ENCODE measurements at places on chromosomes 16 and 17. TPM values are rescaled to one million over a fixed set of nuclear protein-coding genes. Genes with fewer than 3 reads are reported as not detected.

- DNase-seq = peak; percentile 79
Observed at GRCh38 chr17:64262198-64262999, 661 bp downstream of the TEX2 start.

GRCh38 chr17:10635290-10635689, 21.8 kb downstream of the MYH3 start:
- no peak for DNase-seq

DNA sequence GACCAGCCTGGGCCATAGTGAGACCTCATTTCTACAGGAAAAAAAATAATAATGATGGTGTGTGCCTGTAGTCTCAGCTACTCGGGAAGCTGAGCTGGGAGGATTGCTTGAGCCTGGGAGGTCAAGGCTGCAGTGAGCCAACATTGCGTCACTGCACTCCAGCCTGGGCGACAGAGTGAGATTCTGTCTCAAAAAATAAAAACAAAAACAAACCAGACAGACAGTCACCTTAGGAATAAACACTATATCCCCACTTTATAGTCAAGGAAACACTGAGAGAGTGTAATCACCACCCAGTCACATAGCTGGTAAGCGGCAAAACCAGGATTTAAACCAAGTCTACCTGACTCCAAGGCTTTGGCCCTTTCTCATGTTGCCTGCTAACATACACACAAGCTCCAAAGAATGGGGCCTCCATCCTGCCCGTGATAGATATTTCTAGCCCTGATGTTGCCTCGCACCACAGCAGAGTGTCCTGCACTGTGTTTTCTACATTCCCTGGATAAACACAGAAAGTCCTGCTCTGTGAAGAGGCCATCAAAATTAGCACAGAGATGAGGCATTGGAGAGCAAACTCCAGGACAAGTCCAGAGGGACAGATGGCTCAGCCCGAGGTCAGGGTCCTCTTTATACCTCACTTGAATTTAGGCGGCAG, 66.1 kb upstream of the SMURF2 start:
- no peak for DNase-seq

- no peak for DNase-seq
Observed at GRCh38 chr16:2715966-2716885, 3.8 kb downstream of the PRSS27 start.

- DNase-seq = no peak
Observed at GRCh38 chr17:28737316-28737715, 6.5 kb upstream of the TRAF4 start.

DNA sequence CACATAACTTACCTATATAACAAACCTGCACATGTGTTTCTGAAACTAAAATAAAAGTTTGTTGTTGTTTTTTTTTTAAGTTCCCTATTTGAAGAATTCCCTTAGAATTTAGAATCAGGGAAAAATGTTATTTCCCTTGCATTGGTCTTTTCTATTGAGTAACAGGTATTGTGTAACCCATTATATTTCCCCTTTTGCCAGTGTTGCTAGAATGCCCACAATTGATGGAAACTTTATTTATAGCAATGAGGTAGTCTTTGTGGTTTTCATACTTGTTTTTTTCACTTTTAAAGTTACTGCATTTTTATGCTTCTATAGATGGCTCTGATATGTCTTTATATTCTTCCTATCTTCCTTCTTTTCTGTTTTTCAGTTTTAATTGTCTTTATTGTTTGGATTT, 3.9 kb downstream of the NLRP1 start:
- DNase-seq = no peak

- no peak for DNase-seq
Observed at GRCh38 chr16:66925322-66925840, at the start of gene RRAD. Gene RRAD, minus strand, starts transcription at chr16:66925535. Its CDS starts 356 bp downstream, at chr16:66925179.

DNA sequence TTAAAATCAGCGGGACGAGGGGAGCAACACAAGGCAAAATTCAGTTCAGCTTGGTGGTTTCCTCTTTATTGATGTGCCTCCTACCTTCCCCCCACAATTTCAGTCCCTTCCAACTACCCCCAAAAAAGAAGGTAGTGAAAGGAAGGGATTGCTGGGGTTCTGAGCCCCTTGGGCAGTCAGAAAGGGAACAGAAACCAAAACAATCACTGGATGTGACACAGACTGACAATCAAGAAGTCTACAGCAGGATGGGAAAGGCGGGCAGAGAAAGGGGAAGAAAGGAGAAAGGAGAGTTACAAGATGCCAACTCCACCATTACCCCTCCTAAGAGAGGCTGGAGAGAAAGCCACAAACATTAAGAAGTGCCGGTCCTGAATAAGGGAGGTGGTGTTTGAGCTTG, 1.1 kb upstream of the PHF23 start:
- no peak for DNase-seq

- DNase-seq = peak; percentile 36
Observed at GRCh38 chr17:35889818-35890773, 9.9 kb upstream of the CCL5 start.

GRCh38 chr16:89510526-89510925, 2.3 kb downstream of the SPG7 start:
- no peak for DNase-seq

GRCh38 chr16:13923703-13924298, 3.8 kb downstream of the ERCC4 start:
- DNase-seq = no peak

GRCh38 chr17:4554441-4554996, 665 bp downstream of the MYBBP1A start:
- no peak for DNase-seq

DNA sequence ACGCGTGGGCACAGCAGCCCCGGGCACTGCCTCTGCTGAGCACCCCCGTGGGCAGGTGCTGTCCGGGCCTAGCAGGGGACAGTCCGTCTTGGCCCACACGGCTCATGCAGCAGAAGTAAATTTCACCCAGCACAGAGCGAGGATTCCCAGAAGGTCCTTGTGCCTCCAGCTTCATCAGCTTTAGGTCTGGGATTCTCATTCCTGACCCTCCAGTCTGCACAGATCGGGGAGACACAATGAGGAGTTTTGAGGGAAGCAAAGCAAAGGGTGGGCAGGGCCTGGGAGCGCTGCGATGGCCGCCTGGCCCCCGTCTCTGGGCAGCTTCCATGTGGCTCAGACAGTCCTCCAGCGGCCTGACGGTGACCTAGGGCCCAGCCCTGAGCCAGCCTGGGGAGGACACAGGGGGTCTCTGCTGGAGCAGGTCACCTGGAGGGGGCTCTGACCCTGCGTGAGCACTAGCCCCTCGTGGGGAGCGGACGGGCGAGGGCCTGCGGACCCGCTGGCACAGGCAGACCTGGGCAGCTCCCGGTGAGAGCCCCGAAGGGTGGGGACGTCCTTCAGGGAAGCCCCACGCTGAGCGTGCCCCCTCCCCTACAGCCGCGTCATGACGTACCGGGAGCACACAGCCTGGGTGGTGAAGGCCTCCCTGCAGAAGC, 30.7 kb upstream of the CHMP6 start:
- DNase-seq = no peak

GRCh38 chr16:30628628-30629540, 18.7 kb upstream of the ZNF689 start:
- DNase-seq = peak; percentile 77

DNA sequence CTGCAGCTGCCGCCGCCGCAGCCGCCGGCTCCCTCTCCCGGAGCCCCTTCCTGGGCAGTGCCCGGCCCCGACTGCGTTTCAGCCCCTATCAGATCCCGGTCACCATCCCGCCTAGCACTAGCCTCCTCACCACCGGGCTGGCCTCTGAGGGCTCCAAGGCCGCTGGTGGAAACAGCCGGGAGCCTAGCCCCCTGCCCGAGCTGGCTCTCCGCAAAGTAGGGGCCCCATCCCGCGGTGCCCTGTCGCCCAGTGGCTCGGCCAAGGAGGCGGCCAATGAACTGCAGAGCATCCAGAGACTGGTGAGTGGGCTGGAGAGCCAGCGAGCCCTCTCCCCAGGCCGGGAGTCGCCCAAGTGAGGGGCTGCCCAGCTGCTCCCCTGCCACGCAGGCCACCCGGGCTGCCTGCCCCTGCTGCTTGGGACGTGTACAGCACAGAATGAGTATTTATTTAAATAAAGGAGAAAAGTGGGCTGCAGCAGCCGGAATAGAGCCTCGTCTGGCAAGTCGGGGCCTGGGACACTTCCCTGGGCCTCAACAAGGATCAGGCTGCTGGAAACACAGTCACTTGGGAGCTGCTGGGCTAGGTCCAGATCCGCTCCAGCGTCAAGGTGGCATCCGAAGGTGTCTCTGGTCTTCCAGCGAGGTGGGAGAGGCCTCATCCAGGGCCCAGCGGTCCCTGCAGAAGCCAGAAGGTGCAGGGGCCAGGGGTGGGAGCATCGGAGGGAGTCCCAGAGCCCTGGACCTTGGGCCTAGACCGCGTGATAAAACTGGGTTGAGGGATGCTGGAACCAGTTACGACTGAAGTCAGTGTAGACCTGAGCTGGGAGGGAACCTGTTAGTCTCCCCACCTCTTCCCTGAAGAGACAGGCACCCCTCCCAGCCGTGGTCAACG, 8.8 kb downstream of the TBX2 start:
- no peak for DNase-seq

DNA sequence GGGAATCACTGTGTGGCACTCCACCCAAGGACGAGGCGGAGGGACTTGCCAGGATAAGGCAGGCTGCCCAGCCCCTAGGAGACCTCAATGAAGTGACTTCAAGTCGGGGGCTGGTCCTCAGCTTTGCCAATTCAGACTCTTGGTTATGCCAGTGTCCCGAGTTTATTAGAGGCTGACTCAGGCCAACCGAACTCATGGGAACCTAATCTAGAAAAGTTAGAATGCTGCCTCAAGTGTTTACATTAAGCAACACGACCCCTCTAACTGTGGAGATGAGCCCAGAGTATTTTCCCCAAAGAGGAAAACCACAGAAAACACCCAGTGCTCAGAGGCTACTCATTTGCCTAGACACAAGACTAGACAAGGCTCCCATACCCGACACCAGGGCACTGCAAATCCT, 1.1 kb upstream of the TEKT3 start:
- no peak for DNase-seq

GRCh38 chr16:57704011-57704904, 9.7 kb downstream of the DRC7 start:
- DNase-seq = no peak

DNA sequence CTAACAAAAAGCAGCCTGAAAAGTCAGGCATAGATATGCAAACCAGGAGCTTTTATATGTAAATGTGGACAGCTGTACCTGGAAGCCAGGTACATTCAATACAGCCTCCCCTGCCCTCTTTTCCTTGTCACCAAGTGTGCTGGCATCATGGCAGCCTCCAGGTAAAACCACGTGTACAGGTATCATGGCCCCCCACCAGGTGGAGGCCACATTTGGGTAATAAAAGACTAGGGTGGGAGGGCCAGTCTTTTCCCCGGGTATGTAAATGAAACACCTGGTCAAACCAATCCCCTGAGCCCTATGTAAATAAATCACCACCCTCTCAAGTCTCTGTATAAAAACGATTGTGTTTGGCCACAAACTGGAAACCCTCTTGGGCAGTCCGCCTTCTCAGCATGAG, 226.4 kb upstream of the GOT2 start:
- DNase-seq = no peak

DNA sequence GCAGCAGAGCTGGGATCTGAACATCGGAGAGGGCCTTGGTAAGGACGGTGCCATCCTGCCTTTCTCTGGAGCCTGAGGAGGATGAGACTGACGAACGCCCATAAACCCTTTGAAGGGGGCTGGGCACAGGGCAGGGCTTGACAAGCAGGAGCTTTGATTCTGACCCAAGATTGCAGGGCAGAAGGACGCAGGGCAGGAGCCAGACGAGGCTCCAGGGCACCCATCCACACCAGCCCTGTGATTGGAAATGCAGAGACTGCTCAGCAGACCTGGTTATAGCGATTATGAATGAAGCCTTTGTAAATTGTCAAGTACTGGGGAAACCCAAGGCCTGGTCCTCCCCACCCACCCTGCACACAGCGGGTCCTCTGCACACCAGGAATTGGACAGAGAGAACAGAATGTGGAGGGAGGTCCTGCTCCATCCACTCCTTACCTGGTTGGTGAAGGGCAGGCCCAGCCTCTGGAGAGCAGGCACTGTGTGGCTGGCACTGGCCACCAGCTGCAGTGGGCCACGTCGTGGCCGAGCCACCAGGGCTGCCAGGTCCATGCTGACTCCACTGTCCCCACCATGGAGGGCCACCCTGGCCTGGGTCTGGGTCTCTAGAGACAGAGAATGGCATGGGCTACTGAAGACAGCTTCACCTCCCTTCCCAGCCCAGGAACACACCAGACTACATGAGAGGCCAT, 68.8 kb downstream of the RMI2 start:
- no peak for DNase-seq

GRCh38 chr16:52812678-52813556, 239.8 kb downstream of the CHD9NB start:
- DNase-seq = no peak

Gene DPEP3
- 0.18 TPM for total RNA-seq

Gene KRT16
- not detected for total RNA-seq

Gene KRT12
- not detected for total RNA-seq

Gene HOXB9
- total RNA-seq = 2.6 TPM

Gene MMP28
- total RNA-seq = not detected

Gene TEKT1
- total RNA-seq = not detected

Gene TP53TG3B
- total RNA-seq = not detected

Gene KRTAP9-4
- not detected for total RNA-seq

Gene OR3A3
- not detected for total RNA-seq

Gene SHMT1
- total RNA-seq = 42.4 TPM

Gene OR1F1
- not detected for total RNA-seq

Gene C1QL1
- not detected for total RNA-seq

Gene TOX3
- total RNA-seq = not detected

Gene ASB16
- not detected for total RNA-seq
